Osteocyte (in vitro differentiated cells): ENCODE measurements at places on chromosomes 7 and 10. TPM values are rescaled to one million over a fixed set of nuclear protein-coding genes. Genes with fewer than 3 reads are reported as not detected.

Gene NEBL
- total RNA-seq, result 0.30 and 0.31 TPM in 2 replicates

Gene COL1A2
- 7,492 and 7,869 TPM in 2 replicates for total RNA-seq

Gene DNAAF5
- 28.1 and 36.9 TPM in 2 replicates for total RNA-seq

Gene LRRC18
- not detected in 2 replicates for total RNA-seq

Gene CNTNAP2
- total RNA-seq, result 0.76 and 1.4 TPM in 2 replicates

Gene MEPCE
- total RNA-seq, result 50.0 and 50.1 TPM in 2 replicates
